Substantia nigra (tissue), 51 donors: ENCODE measurements at places on chromosomes 5 and 9.
A peak's percentile ranks its signal among the peaks of the same experiment; 100 is the strongest.

DNA sequence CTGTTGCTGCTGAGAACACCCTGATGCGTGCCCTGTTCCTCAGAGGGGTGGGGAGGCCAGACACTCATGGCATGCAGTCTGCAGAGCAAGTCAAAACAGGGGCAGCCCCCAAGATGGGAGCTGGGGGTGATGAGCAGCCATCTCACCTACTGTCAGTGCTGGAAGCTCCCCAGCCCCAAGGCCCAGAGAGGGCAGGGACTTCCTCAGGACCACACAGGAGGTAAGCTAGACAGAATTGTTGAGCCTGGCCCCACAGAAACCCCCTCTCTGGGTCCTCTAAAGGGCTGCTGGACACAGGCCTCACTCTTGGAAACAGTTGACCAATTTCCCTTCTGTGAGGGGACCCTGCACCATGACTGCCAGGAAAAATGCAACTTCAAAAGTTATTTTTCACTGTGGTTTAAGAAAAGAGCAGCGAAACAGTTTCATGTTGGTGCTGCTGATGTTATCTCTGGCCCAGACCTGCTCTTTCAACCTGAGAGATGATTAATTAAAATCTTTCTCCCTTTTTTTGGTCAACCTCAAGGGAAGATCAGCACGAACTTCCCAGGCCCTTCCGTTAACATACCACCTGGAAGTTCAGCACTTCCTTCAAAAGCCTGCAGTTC, 9.6 kb downstream of the CSF2 start:
- DNase-seq, result no peak

DNA sequence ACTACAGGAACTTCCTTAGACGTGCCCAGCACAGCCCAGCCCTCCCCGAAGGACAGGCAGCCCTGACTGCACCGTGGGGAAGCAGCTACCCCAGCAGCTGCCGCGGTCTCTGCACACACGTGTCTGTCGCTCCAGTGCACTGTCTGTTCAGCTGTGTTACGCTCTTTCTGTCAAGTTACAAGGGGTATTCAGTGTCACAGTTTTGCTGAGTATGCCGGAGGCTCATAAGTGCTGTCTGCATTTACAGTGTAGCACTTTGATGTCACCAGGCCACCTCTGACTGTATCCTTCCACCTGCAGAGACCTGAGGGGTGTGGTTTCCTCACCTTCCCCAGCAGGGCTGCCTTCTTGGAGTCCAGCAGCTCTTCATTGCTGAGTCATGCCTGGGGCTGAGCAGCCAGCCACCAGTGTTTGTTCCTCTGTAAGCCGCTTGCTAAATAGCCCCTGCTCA, 126.8 kb downstream of the EHMT1 start:
- DNase-seq, result no peak

GRCh38 chr5:131258733-131259132, 5.1 kb upstream of the CDC42SE2 start:
- DNase-seq, result no peak

GRCh38 chr5:145666591-145666990, 168.6 kb downstream of the PRELID2 start:
- DNase-seq, result no peak

DNA sequence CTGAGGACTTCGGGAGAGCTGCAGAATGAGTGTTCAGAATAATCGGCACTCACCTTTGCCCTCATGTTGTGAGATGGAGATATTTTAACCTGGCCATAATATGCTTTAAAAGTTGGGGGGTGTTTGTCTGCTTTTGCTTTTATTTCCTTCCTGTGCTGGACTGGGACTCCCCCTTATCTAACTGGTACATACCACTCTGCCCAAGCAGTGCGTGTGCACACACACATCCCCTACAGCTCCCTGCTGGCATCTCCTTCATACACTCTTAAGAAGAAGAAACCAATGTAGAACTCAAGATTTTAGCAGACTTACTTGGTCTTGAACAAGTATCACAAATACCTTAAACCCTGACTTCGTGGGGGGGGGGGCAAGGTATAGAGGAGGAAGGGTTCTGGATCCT, 146.2 kb upstream of the DMRT1 start:
- no peak for DNase-seq

DNA sequence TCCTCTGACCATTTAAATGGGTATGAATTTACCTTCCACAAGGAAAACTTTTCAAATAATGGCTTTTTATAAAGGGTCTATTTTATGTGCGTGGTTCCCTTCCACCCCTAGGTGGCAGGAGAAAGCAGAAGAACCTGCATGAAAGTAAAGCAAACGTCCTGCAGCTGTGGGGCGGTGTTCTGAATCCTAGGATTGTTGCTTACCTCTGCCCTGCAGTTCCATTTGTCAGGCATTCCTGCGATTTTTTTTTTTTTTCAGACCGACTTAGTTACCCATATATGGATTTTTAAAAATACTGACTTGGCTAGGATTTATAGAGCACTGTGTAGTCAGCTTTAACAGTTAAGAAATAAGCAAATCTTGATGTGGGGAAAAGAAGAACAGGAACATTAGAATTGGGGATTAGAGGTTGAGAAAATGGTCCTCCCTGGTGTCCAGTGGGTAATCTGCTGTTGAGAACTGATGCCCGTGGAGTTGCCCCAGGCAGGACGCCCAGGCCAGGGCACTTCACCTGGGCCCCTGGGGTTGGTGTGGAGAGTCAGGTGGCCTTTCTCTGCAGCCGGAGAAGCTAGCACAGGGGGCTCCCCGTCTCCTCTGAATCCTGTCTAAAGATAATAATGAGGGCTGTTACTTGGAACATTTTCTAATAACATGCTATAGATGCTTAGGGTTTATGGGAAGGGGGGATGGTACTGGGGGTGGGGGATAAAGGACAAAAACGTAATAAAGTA, 30.4 kb upstream of the LTC4S start:
- DNase-seq, result peak; percentile 20

DNA sequence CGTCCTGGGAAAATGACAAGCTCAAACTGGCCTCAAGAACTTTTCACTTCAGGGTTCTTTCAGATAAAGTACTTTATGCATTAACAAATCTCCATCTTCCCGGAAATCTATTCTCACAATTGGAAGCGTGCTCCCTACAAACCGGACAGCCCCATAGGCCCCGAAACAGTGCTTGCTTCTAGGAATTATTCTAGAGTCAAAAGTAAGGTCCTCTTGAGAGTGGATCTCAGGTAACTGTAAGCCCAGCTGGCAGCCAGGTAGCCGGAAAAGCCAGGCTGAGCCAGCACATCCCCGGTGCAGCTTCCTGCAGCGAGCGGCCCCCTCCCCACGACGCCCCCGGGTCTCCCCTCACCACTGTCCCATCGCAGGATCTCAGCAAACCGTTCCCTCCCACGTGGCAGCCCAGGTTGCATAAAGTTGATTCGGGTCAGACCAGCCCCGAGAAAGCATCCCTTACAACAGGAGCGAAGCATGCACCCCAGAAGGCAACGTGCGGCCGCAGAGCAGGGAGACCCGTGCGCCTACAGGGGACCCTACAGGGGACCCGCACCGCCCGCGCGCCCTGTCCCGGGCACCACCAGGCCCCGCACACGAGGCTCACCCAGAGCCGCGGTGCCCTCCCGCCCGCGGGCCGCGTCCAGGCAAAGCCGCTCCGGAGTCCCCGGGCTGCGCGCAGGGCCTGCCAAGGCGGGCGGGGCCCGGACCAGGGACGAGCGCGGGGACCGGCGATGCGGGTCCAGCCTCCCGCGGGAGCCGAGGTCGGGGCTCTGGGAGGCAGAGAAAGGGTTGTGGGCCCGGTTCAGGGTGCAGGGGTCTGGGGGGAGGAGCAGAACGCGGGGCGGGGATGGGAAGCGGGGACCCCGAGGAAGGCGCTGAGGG, 920 bp downstream of the LPCAT1 start:
- no peak for DNase-seq

GRCh38 chr9:110021891-110022290, 186.1 kb downstream of the C9orf152 start:
- DNase-seq, result no peak

DNA sequence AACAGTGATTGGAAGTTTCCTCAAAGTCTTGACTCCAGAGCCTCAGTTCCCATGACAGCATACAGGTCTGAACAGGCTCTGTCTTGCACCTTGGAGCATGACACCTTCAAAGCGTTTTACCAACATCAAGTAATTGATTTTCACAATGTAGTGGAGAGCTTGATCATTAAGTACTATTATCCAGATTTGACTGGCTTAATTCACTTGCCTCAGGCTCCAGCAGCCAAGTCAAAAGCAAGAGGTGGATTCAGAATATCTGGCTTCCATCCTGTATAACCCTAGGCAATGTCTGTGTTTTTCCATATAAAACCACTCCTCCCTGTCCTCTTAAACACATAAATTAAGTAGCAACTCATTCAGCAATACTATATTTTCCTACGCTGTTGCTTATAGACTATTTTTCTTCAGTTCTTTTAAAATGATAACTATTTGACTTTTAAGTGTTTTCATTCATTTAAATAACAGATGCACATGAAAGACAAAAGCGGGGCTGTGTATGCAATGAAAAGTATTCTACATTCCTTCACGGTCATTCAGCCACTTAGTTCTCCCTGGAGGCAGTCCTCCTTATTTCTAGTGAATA, 150.8 kb upstream of the RANBP3L start:
- no peak for DNase-seq

DNA sequence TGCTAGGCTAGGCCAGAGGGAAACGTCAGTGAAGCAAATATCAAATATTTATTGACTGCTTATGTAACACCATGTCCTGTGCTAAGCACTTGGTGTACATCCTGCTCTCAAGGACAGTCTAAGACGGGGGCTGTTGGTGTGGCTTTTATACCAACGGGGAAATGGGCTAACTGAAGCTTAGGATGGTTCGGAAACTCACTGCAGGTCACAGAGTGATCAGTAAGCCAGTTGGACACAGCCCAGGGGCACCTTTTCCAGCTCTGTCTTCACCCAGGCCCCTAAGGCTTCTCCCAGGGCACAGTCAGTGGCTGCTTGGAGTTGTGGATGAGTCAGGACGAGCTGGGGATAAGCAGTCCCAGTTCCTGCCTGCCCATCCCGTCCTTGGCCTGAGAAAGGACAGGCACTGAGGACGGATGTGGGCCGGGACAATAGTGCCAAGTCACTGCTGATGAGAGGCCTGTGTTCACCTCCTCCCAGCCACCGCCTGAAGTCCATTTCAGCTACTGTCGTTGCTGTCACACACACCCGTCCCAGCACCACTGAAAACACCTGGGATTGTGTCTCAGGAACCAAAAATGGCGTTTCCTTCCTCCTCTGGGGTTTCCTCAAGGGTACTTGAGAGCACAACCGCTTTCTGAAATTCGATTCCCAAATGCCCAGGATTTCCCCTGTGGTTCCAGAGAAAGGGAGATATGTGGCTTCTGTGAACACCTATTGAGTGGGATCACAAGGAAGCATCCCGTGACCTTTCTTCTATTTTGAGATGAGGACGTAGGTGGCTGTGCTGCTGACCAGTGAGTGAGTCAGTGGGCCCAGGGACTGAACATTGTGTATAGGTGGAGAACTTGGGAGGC, 17.5 kb upstream of the SPRY4 start:
- DNase-seq, result no peak

DNA sequence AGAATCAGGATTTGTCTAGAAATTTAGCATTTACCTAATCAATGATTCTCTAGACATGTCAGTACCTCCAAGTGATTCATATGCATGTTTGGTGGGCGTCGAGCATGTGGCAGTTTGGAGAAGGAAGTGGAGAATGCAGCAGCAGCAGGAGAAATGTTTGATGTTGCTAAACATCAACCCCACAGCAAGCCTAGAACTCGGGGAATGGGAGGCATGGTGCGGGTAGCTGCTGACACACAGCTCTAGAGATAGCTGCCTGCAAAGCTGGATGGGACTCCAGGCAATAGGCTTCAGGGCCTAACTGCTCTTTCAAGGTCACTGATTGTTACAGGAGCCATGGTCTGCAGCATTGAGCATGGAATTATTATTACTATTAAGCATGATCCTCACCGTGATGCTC, 137.3 kb downstream of the DOCK8 start:
- no peak for DNase-seq

- DNase-seq, result no peak
These were observed 33.4 kb downstream of the TEK start for GRCh38 chr9:27142299-27142930.

DNA sequence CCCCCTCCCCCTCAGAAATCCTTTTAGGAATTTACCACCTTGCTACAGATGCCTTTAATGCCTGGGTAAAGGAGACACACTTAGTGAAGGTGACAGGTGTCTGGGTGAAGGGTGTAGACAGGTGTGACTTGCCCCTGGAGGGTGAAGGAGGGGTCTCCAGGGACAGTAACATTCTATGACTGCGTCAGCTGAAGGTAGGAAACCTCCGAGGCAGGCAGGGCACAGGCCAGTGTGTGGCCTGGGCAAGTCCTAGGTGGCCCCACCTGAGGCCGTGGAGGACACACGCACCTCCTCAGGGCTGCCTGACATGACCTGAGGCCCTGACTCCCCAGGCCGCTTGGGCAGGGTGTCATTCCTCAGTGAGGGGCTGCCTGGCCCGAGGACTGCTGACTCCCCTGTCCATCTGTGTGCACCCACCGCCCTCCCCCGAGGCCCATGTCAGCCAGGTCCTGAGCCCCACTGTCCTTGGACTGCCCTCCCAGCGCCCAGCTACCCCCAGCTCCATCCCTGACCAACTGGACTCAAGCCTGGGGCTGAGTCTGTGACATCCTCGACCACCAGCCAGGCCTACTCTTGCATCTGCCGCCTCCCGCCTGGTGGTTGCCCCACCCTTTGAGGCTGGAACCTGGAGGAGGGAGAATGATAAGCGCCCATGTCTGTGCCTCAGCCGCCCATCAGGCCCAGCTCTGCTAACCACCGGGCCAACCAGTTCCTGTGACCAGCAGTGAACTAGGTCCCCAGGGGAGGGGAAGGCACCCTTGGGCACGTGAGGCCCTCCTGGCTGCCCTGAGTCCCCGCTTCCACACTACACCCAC, 18.4 kb downstream of the CARD19 start:
- no peak for DNase-seq

GRCh38 chr5:59588922-59589321, 304.6 kb downstream of the PDE4D start:
- DNase-seq, result no peak

DNA sequence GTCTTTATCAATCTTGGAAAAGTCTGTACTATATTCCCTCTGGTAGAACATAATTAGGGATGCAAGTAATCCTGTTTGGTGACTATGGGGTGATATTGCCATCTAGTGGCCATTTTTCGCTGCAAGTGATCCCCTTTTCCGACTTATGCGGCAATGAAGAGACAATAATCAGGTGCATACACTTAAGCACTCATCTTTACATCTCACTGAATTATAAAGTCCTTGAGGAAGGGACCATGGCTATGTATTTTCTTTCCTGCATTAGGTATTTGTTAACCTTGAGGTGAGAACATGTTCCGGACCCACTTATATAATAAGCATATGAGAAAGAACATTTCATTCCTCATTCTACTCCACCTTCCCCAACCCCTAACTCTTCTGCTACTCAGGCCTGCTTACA, 19.6 kb upstream of the LIX1 start:
- no peak for DNase-seq

GRCh38 chr5:177290816-177291596, 12.5 kb downstream of the RAB24 start:
- no peak for DNase-seq

DNA sequence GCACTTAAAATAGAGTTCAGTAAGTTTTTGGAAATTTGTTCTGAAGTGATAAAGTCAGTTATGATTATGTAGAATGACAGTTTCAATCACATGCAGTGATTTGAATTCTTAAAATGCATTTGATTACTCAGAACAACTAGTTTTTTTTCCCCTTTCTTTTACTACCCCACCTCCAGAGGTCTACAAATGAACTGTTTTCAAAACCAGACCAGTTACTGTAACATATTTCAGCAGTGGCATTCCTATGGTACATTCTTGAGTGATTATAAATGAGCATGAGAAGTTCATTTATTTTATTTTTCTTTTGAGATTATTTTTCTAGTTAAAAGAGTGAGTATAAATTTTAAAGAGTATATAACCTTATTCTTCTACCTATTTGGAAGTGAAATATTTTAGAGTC, 71.6 kb downstream of the NNT start:
- DNase-seq, result no peak
